ENCODE measurements at places on chromosomes 3 and 15.

GRCh38 chr15:29259233-29259632, 10.4 kb downstream of the NSMCE3 start:
- DNase-seq, result no peak

- no peak for DNase-seq
Measured at GRCh38 chr3:98695796-98696195, 67.3 kb upstream of the ST3GAL6 start.

DNA sequence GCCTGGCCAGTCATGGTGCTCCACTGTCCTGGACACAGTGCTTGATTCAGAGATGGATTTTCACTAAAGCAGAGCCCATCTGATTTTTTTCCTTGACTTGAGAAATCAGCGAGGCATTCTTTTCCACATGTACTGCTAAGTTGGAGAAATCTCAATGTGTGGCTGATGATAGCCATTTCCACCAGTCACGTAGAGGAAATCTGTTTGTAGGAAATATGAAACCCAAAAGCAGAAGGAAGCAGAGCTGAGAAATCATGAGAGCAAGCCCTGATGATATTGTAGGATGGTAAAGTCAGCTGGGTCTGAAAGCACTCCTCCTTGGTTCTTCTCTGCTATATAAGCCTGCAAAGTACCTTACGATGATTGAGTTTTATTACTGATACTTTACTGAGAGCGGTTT, 1233.4 kb downstream of the ROBO2 start:
- no peak for DNase-seq

DNA sequence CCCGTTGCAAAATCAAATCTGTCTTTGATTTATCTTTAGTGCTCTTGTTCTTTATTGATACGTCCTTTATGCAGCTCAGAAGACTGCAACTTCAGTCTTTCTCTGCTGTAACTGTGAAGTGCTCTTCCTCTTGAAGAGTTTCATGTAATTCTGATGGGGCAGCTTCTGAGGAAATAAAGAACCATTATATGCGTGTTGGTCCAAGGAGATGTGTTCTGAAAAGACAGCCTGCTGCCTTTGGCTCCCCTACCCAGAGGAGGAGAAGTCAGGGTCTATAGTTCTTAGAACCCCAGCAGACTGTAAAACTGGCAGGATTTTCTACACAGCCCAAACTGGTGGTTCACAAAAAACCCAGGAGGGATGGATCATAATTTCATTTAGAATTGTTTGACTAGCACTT, 22.4 kb upstream of the ABHD10 start:
- DNase-seq, result no peak

- no peak for DNase-seq
Measured at GRCh38 chr3:71185733-71186455, 397.6 kb downstream of the FOXP1 start.

DNA sequence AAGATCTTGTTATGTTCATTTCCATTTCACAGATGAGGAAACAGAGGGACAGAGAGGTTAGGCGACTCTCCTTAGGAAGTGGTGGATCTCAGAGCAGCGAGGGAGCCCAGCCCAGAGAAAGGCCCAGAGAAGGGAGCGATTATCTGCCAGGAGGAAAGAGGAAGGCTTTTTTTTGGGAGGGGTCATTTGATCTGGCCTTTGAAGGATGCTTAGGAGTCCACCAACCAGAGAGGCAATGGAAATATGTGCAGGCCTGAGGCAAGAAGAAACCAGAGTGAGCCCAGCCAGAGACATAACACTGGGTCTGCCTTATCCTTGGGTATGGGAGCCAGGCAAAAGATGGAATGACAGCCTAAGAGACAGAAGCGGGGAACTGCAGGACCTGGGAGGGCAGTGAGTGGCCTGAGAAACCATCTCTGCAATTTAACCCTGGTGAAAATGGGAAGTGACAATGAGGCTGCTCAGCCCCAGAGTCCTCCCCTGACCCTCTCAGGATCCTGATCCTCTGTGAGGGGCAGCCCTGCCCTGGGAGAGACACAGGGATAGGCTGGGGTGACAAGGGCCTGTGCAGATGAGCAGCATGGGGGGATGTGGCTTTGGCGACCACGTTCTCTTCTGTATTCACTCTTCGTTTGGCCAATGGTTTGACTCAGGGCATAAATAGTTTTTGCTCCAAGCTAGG, 163.2 kb downstream of the WNT7A start:
- DNase-seq, result no peak

- no peak for DNase-seq
Measured at GRCh38 chr3:194139071-194139813, 3.3 kb downstream of the HES1 start.

- DNase-seq, result no peak
Measured at GRCh38 chr3:75101329-75102147, 487.1 kb upstream of the CNTN3 start.

DNA sequence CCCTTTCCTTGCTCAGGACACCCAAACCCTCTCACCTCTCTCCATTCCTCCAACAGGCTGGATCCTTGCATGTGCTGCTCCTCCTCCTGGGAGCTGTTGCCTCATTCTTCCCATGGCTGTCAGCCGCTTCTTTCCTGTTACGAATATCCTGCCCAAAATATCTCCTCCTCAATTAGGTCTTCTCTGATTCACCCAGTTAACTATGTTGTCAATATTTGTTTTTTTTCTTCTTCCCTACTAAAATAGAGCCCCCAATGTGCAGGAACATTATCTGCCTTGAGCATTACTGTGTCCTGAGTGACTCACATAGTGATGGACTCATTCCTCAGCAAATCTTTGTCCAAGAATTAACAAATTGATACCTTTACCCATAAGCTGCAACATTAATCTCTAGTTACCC, 357.2 kb downstream of the CLSTN2 start:
- DNase-seq, result no peak
